Activated T-cell treated with anti-CD3 and anti-CD28 coated beads for 48 hours (primary cell): ENCODE measurements at places on chromosomes 6 and 20.

- DNase-seq = no peak
Observed at GRCh38 chr6:40623932-40624331, 36.8 kb upstream of the LRFN2 start.

DNA sequence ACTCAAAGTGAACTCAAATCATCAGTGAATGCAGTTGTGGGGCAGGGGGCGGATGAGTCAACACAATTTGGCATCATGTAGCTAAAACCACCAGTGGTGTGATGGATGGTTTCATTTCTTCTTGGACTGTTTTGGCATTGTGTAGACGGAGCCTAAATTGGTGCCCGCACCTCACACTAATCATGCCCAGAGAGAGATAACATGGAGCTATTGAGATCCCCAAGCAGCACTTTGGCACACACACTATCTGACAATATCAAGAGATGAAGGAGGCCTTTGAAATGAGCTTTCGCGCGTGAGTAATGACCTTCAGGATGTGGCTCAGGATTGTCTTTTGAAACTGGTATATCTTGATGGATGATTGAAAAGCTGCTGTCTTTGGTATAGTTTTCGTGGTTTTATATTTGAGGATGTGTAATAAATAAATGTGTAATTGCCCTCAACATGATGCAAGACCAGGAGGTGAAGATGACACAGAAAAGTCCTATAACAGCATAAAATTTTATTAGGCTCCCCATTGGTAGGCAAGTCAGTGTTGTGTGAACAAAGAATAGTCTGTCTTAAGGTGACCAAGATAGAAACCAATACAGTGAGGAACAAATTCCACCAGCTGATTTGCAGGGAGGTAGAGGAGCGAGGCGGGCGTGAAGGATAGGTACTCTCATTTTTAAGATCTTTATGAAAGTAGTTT, 174.2 kb downstream of the TSHZ2 start:
- peak; percentile 49 for DNase-seq

- no peak for DNase-seq
Observed at GRCh38 chr6:17957498-17957897, 29.9 kb downstream of the KIF13A start.

DNA sequence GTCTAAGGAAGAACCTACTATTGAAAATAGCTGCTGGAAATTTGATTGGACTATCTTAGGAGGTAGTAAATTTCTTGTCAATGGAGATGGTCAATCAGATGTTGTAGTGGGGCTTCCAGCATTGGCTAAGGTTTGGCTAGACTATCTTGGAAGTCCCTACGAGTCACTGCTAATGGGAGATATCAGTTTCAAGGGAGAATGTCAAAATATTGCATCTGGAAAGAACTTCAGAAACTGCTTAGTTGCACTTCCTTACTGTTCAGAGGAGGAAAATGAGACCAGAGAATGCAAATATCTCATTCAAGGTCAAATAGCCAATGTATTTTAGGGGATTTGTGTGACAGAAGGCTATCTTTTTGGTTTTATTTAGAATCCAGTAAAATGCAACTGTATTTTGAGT, 53.5 kb upstream of the CCN2 start:
- no peak for DNase-seq

DNA sequence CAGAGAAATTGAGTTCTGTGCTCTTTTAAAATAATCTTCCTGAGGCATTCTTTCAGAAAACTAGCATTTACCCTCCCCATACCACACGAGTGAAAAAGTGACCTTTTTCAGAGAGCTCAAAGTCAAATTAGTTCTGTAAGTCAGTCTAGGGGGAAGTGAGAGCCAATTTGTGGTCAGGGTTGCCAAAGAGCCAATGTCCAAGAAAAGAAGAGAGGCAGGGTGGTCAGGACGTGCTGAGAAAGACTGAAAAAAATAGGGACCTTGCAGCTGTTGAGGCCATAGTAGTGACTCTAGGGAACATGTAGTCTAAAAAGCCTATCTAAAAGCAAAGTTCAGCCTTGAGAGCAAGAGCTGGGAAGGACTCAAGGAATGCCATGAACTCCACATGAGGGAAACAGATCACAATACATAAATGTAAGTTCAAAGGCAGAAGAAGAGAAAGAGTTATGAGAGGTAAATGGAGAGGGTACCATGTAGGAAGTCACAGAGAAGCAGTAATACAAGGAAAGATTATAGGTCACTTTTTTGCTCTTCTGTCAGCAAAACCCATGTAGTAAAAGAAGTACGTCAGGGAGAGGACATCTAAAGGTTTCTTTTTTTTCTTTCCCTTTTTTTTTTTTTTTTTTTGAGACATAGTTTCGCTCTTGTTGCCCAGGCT, 565.1 kb upstream of the FLRT3 start:
- no peak for DNase-seq

GRCh38 chr6:38057994-38058393, 238.5 kb downstream of the ZFAND3 start:
- DNase-seq = peak; percentile 48

DNA sequence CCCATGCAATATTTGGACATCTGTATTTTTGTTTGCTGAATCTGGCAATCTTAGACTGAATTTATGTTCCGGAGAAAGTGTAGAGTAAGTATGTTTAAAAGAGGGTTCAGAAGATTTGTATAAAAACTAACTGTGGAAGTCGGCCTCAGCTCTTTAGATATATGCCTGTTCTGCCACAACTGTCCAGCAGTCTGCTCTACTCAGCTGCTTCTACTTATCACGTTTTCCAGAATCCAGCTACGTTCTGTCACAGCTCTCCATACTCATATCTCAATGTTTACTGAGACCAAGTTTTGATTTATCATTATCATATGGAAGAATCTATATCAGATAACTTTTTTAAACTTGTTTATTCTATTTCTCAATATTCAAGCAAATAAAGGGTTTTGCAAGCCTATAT, 721.3 kb downstream of the EYS start:
- DNase-seq = no peak

DNA sequence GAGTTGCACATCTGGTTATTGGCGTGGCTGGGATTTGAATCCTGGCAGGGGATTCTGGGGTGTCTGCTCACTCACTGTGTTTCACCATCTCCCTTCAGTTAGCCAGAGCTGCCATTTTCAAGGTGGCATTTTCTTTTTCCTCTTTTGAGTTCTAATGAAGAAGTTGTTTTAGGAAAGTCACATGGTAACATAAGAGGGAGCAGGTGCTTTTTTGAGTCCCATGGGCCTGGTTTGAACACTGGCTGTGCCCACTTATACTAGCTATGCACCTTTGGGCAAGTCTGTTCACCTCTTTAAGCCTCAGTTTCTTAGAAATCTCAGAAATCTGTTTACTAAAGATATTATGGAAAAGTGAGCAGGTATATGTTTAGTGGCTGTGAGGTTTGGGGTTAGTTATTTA, 39.6 kb downstream of the ANKS1A start:
- DNase-seq = no peak

DNA sequence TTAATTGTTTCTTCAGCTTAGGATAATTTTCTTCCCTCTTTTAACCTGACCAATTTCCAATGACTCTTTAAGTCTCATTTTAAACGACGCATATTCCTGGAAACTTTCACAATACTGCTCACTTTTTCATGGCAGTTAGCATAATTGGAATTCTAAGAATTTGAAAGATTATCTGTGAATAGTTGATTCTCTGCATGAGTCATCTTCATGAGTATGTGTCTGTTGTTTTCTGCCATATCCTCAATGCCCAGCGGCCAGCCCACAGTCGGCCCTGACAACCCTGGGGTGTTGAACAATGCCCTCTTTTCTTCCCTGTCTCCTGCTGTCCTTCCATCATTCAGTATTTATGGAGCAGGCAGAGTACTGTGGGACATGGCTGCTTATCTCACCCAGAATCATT, 554.2 kb downstream of the CDH26 start:
- DNase-seq = no peak

DNA sequence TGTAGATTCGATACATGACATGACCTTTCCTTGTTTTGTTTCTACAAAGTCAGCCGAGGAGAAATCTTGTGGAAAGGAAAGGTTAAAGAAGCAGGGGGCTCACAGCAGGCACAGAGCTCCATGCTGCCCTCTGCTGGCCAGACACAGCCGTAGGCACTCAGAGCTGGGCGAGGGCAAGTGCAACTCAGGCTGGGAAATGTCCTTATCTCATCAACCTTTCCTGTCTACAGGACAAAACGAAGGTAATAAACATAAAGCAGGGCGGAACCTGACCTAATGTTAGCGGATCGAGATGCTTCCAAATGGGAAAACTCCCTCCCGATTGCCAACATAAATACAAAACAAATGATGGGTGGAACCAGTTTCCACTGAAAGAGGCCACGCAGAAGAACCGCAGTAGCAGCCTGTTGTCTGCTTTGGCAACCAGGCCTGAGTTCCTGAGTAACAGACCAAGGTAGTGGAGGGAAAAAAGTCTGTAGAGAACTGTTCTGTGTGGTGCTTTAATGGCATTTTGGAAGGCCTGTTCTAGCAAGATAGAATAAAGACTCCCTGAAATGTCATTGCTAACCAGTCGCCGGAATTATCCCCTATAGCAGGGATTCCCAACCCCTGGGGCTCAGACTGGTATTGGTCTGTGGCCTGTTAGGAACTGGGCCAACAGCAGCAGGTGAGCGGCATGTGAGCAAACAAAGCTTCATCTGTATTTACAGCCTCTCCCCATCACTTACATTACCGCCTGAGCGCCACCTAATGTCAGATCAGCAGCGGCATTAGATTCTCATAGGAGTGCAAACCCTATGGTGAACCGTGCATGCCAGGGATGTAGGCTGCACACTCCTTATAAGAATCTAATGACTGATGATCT, 85.2 kb downstream of the MBOAT1 start:
- DNase-seq = peak; percentile 59

- no peak for DNase-seq
Observed at GRCh38 chr20:58109126-58109880, 119.2 kb downstream of the ANKRD60 start.

DNA sequence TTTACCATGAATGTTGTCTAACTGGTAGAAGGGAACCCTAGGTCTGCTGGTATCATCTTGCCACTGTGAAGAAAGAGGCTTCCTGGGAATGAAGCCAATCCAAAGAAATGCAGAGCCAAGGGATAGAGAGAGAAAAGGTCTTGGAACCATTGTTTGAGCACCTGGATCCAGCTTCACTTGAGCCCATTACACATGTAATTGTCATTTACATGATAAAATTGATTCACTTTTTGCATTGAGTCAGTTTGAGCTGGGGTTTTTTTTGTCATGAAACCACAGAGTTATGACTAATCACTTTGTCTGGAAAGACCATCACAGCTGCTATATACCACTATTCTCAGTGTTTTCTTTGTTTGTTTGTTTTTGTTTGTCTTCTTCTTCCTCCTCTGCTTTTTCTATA, 112.3 kb downstream of the CBLN4 start:
- DNase-seq = no peak

DNA sequence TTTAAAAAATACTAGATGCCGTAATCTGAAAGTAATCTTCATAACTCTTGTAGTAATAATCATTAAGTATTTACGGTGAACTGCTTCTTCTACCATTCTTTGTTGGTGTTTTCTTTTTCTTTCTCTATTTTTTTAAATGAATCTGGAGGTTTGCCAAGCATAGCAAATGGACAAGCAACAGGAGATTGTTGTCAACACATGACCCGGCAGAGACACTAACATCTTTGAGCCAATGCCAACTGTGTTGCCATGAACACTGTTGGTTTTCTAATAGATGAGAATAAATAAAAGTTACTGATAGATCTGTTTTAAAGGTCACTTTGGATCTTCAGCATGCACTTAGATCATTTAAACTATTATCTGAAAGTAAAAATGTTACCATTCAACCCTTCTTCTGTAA, 523.6 kb upstream of the EYS start:
- DNase-seq = no peak

DNA sequence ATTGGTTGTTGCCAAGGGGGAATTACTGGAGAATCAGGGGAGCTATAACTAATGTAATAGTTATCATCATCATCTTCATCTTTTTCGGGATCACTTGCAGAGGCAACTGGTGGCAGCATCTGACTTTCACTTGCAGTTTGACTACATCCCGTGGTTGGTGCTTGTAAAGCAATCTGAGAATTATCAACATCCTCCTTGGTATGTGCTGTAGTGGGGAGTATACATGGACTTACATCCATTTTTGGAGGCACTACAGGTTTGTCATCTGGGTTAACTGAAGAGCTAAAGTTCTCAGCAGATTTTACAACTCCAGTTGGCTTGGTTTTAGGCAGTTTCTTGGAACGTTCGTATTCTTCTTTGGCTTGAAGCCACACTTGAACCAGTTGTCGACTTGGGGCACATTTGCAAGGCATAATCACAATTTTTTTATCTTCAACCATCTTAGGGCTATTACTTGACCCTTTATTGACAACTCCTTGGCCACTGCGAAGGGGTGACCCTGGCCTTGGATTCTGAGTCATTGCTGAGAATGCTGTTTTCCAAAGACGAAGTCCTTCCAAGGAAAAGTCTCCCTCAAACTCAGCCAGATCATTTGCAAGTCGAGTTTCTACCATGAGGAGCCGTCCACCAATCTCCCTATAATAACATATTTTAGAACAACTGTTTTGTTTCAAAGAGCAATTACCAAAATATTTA, 115.5 kb downstream of the REV3L start:
- DNase-seq = no peak

DNA sequence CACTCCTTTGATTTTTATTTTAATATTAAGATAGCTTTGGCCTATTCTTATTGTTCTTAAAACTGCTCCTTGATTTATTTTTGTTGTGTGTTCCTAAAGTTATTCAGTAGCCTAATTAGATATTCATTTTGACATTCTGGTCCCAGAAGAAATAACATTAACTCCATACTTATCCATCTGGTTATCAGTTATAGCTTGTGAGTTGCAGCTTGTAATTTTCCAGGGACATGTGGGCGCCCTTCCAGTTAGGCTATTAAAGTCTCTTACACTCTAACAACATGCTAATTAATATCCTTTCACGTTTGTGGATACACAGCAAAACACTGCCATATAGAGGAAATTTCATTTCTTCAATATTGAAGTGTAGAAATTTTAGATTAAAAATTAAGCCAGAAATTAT, 987.5 kb downstream of the HACE1 start:
- no peak for DNase-seq

- no peak for DNase-seq
Observed at GRCh38 chr20:53853111-53853713, 217.2 kb downstream of the BCAS1 start.

- DNase-seq = no peak
Observed at GRCh38 chr6:137214931-137215330, 4.3 kb downstream of the IFNGR1 start.

GRCh38 chr6:45633272-45633908, 255.7 kb upstream of the SUPT3H start:
- no peak for DNase-seq

- no peak for DNase-seq
Observed at GRCh38 chr6:72946774-72947173, 278.5 kb downstream of the KHDC1L start.
